ENCODE measurements at places on chromosomes 11 and 22.

GRCh38 chr11:28547321-28547741, 439.1 kb downstream of the METTL15 start:
- no peak for DNase-seq

DNA sequence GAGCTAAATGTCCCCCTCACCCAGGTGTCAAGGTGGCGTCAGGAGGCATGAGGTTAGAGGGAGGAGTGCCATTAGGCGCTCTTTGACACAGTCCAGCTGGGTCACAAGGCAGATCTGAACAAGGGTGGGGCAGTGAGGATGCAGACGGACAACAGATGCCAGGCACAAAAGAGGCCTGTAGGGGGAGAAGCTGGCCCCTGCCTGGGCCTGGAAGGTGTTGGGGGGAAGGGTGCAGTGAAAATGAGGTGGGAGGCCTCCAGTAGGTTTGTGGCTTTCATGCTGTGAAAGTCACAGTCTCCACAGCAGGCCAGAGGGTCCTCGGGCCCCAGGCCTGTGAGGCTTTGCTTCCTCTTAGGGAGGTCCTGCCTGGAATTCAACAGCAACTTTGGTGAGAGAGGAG, 85.0 kb upstream of the PLET1 start:
- DNase-seq: no peak

- DNase-seq: peak; percentile 53
Measured at GRCh38 chr22:27801202-27801615, 347 bp downstream of the MN1 start.

GRCh38 chr11:93844568-93844967, 5.8 kb downstream of the VSTM5 start:
- DNase-seq: no peak

- DNase-seq: no peak
Measured at GRCh38 chr11:126333142-126333541, 22.3 kb upstream of the ST3GAL4 start.

DNA sequence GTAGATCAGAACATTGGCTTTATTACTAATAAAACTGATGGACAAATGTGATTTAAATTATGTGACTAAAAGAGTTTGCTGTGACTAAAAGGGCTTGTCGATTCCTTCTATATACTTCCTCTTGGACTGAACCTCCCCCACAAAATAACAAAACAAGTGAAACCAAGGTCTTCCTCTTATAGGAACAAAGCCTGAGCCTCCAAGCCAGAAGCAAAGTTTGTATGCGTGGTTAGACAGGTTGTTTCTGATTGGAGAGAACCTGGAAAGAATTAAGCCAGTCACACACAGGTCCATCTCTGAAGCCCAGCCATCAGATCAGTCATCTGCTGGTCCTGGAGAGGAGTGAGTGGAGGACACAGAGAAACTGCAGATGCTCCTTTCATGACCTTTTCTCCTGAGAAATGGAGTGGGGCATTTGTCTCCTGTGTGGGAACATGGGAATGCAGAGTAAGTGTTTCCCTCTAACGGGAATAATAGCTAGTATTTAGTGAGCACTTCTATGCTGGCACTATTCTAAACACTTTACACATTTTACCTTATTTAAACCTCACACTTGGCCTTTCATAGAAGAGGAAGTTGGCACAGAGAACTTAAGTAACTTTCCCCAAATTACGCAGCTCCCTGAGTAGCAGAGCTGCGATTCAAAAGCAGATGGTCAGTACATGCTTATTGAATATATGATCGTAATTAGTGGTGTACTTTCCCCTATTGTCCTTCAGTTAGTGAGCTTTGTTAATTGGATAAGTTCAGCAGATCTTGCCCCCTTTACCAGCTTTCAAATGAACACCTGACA, 77.1 kb downstream of the UVRAG start:
- DNase-seq: peak; percentile 64

DNA sequence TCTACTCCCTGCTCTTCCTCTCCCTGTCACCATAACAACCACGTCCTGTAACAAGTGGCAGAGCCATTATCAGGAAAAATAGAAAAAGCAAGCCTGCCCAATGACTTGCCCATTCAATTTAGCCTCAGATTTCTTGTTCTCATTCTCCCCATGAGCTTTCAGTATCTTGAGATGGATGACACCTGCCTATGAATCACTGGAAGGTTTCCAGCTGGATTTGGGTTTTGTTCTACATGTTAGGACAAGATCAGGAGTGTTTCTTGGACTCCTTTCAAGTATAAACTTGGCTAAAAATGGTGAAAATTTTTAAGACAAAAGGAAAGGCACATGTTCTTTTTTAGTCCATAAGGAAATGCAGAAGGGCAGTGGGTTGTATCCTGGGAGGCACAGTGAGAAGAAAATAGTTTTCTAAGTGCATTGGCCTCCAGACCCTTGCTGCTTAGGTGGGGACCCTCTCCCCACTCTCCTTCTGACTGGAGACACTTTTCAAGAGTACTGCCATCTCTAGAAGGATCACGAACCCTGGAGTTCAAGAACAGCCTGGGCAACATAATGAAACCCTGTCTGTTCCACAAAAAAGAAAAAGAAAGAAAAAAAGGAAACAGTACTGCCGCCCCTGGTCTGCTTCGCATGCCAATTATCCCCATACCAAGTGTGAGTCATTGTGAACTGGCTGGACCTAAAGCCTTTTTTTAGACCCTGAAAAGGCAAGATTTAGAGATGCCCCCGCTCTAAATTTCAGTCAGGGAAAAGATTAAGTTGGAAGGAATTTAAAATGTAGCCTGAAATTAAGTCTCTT, 51.0 kb downstream of the MTNR1B start:
- DNase-seq: no peak

DNA sequence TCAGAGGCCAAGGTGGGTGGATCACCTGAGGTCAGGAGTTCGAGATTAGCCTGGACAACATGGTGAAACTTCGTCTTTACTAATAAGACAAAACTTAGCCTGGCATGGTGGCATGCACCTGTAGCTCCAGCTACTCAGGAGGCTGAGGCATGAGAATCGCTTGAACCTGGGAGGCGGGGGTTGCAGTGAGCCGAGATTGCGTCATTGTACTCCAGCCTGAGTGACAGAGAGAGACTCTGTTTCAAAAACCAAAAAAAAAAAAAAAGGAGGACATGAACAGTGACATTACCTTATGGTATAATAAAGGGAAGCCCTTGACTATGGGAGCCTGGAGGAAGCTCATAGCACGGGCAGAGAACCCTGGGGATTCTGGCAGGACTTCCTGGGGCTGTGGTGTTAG, 16.5 kb upstream of the PLEKHB1 start:
- DNase-seq: no peak

DNA sequence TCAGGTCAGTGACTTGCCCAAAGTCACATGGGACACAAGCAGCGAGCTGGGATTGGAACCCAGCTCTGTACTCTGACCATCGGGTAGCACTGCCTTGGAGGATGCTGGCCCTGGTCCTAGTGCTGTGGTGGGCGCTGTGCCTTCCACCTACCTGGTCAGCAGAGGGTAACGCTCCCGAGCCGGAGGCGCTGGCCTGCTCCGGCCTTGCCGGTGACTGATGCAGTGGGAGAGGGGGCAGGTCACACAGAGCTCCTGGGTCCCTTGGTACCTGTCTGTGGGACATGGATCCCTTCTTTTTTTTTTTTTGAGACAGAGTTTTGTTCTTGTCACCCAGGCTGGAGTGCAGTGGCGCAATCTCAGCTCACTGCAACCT, 43.0 kb downstream of the CACNA1I start:
- no peak for DNase-seq

GRCh38 chr22:37235897-37236607, 8.0 kb downstream of the RAC2 start:
- DNase-seq: no peak

DNA sequence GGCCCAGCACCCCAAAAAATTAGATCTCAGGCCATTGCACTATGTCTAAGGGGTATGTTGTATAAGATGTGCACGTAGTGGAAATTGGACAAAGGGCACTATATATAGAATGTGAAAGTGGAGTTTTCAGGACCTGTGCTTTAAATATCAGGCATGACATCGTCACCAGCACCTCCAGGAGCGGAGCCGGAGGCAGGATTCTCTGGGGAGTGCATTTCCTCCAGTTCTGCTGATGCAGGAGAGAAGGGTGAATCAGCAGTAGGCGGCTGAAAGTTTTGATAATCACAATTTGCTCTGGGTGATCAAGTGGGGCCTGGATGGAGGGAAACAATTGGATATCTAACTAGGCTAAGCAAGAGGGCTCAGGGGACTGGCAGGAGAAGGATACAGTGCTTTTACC, 69.1 kb upstream of the NTM start:
- no peak for DNase-seq

GRCh38 chr11:119936426-119936825, 201.5 kb downstream of the TRIM29 start:
- DNase-seq: no peak

DNA sequence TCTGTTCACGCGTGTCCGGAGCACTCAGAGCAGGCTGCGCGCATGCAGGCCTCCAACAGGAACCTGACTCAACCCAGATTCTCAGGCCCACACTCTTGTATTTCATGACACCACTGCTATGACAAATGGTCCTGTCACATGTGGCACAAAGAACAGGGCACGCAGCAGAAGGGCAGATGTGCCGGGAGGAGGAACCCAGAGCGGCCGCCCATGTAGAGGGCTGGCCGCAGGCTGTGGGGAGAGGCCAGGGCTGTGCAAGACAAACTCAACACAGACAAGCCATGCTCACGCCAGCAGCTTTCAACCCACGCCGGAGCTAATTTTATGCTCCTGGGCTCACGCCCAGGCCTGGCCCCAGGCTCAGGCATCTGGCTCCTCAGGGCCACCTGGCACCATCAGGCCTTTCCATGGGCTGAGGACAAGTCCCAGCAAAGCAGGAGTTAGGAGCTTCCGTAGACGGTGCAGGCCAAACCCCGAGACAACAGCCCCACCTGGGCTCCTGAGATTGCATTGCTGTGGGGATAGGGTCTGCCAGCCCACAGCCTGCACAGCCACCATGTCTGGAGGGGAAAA, 40.0 kb downstream of the DUSP8 start:
- no peak for DNase-seq

DNA sequence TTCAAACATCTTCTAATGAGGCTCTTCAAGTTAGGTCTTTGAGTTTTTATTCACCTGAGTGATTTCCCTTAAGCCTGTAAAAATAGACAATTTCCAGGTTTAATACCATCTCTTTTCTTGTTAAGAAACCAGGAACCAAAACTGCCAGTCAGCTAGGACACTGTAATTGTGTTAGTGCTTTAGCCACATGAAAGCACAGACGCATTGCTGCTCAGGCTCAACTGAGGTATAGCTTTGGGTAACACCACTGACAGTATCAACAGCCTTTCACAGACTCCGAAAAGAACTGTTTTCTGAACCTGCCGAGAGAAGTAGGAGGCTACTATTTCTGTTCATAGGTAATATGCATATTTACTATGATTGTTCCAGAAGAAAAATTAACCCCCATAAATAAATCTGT, 768.7 kb downstream of the ETS1 start:
- DNase-seq: no peak

DNA sequence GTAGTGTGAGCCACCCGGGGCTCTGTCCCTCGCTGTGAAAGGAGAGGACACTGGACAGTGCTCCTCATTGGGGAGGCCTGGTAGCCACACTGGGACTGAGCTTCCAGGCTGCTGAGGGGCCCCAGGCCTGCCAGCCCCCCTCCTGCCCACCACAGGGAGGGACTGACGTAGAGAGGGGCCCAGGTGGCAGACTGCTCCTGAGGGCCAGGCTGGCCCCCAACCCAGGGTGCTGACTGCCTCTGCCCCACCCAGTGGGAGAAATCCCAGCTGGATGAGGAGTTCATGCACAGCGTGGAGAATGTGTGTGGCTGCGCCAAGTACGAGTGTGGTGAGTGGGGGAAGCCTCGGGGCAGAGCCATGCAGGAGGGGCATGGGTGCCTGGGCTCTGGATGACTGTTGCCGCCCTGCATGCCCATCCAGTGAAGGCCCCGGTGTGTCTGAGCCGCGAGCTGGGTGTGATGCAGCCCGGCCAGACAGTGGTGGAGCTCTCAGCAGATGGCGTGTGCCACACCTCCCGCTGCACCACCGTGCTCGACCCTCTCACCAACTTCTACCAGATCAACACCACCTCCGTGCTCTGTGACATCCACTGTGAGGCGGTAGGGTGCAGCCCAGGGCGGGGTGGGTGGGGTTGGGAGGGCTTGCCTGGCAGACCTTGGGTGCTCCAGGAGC, 78.7 kb upstream of the MYOD1 start:
- no peak for DNase-seq

- DNase-seq: peak; percentile 38
Measured at GRCh38 chr11:838441-839279, 3.7 kb downstream of the POLR2L start.

DNA sequence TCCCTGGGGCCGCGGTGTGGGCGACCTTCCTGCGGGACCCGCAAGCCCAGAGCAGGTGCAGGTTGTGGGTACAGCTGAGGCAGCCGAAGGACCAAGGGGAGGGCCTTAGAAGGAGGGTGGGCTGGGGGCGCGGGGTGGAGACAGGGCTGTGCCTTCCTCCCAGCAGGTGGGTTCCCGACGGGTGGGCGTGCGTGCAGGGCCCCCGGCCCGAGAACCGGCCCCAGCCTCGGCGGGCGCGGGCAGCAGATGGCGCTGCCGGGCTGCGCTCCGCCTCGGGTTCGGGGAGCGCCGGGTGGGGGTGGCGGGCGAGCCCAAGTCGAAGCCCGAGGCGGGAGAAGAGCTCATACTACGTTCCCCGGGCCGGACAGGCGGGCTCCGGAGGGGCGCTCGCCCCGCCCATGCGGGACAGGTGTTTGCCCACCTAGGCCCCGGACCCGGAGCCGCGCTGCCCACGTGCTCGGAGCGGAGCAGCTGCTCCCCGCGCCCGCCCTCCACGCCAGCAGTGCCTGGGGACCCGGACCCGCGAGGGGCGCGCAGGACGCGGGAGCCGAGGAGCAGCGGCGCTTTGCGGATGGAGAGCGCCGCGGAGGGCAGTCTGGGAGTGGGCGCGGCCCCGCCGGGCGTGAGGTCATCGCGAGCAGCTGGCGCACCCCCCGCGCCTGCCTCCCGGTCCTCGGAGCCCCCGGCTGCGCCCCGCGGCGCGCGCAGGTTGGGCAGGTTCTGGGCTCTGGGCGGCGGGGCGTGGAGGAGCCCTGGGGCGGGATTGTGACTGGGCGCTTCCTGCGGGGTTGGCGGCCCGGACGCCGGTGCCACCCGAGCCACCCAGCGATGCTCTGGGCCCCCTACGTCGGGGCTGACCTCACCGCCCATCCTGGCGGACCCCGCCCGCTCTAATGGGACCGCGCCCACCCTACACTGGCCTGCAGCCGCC, 25.3 kb downstream of the DUSP8 start:
- DNase-seq: peak; percentile 60

- DNase-seq: no peak
Measured at GRCh38 chr11:80204021-80204420, 763.2 kb upstream of the TENM4 start.

DNA sequence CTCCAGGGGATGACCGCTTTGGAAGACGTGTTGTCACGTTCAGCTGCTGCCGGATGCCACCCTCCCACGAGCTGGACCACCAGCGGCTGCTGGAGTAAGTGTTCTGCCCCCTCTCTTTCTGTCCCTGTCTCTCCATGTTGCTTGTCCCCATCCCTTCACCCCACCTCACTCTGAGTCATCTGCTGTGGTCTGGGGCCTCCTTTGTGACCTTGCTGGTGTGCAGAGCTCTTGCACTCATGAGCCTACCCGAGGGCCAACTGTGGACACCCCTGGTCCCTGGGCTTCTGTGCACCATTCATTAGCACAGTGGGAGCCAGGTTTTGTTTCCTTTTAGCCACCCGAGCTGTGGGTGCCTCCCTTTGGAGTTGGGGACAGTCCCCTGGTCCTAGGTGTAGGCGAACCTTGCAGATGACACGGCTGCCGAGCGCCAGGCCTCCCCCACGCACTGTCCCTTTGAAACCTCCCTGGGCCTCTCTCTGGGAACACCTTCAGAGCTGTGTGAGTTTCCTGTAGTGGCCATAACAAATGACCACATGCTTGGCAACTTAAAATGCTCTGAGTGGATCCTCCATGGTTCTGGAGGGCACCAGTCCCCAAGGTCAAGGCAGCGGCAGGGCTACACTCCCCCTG, 49.8 kb downstream of the ARHGAP8 start:
- DNase-seq: no peak

Data from common myeloid progenitor, CD34-positive (primary cell).